ENCODE measurements at places on chromosomes 5 and 9.
A peak's percentile ranks its signal among the peaks of the same experiment; 100 is the strongest.

DNA sequence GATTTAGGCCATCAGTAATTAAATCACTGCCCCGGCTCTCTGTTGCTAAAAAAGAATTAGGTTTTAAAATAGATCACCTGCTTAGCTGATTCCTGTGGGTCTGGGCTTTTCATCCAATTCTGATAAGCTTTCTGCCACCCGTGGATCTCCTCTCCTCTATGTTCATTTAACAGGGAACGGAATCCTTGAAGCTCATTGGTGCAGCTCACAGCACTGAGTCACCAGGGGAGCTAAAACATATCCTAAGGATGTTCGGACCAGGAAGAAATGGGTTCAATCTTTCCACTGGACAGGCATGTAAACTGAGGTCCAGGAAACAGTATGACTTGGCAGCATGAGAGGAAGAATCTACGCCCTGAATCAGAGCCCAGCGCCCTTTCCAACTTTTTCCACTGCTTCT, 267.1 kb upstream of the GRIA1 start:
- DNase-seq, result no peak

DNA sequence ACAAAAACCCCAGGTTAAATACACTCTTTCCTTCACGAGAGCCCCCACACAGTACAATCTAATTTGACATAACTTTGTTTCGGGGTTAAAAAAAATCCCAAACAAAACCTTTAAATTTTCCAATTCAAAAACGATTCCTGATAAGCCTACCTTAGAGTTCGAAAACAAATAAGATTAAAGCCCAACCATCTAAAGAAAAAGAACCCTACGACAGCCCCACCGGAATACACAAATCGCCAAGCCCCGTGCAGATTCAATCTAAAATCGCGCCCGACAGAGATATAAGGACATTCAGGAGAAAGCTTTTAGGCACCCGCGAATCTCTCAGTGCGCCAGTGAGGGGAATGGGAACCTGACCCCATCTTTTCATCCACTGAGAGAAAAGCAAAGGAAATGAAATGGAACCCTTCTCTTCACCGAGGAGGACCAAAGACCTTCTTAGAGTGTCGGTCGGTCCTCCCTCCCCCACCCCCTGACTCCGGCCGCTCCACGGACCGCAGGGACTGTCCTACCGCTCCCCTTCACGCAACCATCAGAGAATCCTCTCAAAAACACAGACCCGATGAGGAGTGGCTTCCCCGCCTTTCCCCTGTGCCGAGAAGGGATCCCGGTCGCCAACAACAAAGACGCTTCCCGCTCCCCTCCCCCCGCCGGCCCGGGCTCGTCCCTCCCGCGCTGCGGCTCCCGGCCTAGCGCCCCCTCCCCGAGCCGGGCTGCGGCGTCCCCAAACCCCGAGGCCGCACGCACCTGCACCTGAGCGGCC, 925 bp downstream of the ABHD17B start:
- no peak for DNase-seq

DNA sequence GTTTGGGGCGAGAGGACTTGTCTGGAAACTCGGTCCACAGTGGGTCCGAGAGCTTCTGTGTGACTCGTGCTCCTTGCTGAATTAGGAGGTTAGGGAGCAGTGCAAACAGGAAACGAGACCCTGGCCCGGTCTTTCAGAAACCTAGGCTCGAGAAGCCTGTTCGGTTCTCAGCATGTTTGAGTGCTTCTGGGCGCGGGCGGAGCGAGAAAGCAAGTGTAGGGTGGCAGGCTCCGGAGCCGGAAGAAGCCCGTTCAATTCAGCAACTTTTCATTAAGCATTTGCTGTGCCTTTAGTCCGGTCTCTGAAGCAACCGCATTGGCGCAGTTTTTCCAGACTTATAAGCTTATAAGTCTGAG, 547 bp downstream of the CLTA start:
- DNase-seq, result no peak

- no peak for DNase-seq
Observed at GRCh38 chr5:59178482-59178881, 595.6 kb downstream of the RAB3C start.

GRCh38 chr5:72380492-72381274, 60.5 kb downstream of the PTCD2 start:
- DNase-seq, result no peak

DNA sequence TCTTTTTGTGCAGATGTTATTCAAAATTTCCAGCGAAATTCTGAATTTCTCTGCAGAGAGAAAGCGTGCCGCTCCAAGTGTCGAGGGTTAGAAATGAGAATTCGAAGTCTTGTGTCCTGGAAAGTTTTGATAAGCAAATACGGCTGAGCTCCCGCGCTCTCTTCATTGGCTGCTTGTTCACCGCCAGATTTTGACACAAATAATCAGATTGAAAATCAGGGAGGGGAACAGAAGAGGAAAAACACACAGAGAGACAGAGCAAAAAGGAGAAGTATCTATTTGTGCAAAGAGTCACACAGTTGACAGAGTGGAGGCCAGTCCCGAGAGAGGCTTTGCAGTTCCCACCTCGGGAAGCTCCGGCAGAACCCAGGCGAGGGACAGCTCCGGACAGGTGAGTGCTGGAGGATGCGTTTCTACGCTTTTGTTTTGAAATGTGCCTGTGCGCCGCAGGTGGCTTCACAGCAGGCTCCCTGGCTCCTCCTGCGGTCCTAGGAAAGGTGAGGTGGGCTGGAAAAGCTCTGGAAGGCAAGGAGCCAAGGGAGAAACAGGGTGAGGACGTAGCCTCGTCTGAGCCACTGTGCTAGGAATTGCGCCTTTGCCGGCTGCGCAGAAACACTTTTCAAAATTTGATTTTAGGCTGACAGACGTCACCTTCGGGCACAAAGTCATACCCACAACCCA, at the start of gene GFI1B:
GFI1B (plus strand) TSS at position 244 of the 681 bp plus-strand sequence. CDS start 7,985 bp downstream, outside the sequence.
- DNase-seq, result no peak

DNA sequence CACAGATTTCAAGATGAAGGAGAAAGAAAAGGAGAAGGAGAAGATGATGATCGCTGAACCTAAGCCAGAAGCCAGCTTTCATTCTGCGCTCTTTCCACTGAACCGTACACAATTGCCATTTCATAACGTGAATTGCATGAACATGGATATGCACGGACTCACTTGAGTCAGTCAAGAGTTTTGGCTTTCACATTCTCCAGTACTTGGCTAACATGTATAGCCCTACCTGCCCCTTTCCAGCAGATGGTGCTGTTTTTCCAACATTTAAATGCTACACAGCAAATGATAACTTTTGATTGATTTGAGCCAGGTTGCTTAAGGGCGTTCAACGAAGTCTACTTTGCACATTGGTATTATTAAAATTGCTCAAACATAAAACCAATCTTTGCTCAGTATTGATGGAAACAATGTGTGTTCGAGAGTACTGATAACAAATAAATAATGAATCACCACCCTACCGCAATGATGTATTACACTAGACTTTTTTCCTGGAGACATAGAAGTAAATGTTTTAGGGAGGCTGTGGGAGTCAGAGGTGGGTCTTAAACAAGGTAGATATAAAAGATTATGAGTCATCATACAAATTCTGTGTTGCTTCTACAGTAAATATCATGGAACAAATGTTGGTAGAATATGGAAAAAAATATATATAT, 196.4 kb downstream of the TRPM3 start:
- no peak for DNase-seq

DNA sequence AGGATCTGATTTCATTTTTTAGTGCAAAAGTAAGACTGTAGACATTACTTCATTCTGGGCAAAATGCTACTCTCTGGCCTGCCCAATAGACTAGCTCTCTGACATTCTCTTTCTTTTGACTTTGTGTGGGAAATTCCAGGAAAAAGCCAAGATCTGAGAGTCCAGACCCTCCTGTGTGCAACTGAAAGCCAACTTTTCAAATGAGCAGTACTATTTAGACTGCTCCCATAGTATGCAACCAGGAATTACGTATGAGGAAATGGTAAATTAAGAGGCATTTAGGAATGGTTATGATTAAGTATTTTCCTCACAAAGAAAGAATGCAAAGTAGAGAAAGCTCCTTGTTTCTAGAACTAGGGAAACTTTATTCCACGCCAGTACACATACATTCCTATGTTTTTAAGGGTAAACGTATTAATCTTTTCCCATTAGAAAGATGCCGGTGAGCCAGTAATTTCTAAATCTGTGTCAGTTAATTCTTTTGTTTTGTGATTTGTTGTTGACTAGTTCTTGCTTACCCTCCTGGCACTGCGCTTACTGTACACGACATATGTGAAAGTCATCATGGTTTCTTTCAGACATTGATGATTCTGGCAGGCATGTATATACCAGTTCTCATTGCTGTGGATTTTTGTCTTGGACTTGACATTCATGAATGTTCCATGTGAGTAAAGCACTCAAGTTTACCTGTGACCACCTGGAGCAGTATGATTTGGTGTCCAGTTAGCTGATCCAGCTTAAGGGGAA, 56.0 kb downstream of the AOPEP start:
- DNase-seq, result no peak

DNA sequence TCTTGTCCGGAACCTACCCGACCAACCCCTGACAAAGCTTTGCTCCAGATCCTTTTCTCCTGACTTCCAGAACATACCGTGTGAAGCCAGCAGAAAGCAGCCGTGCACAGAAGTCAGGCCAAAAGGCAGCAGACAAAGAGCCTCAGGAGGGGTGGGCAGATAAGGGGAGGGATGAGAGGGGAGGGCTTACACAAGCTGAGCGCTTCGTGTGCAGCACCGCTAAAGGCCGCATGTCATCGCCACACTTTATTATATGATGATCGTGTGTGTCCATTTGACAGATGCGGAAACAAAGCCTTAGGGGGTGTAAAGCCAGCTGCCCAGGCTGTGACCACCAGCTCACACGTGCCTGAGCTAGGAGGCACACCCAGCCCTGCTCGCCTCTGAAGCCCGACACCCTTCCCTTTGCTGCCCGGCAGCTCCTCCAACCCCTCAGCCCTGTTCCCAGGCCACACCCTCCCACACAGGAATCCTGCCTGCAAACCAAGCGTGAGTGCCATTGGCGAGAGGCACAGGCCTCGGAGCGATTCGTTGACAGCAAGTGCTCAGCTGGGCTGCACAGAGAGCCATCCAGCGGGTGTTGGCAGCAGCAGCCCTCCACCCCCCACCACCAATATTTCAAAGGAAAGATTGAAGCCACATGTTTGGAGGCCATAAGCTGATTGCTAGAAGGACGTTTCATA, 170.5 kb upstream of the SMIM23 start:
- DNase-seq, result no peak

DNA sequence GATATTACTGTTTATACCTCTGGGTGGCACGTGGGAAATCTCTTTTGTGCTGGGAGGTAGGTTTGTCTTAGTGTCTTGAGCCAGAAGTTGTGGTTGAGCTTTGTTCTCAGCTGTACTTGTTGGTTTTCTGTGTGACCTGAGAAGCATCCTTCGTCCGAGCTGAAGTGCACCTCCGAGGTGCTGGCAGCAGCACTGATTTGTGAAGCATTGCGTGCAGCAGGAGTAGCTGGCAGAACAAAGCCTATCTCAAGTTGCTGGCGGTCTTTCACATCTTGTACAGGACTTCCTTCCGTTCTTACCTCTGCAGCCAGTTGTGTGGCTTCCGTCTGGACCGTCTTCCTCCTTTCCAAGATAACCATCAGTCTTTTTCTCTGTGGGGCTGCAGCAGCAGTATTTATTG, 4.3 kb downstream of the PRRC2B start:
- peak; percentile 41 for DNase-seq

- DNase-seq, result no peak
Observed at GRCh38 chr5:59126708-59127573, 544.1 kb downstream of the RAB3C start.

Measured in stimulated activated CD4-positive, alpha-beta T cell treated with anti-CD3 and anti-CD28 coated beads, Interleukin-1b, Interleukin-23, amount 100 ng/mL, for 1 hour (primary cell).